Right atrium auricular region (tissue), 2 donors: ENCODE measurements at places on chromosomes 16 and 17. TPM values are rescaled to one million over a fixed set of nuclear protein-coding genes. Genes with fewer than 3 reads are reported as not detected.

DNA sequence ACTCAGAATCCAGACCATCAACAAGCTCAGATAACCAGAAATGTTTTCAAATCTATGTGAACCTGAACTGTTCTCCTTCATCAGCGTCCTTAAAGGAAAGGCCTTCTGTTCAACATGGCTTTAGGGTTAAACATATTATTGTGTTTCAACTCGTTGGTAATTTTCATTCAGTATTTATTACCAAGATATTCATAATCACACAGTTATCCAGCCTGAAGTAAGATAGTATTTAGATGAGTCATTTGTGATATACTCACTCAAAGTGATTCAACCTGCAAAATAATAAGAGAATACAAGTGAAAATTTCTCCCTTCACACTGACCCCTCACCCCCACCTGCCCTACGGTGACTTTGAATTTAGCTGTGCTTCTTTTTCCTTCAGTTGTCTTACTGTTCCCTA is 3.0 kb downstream of the CYLD start:
- no peak for DNase-seq

GRCh38 chr17:8673612-8674011 is 43.1 kb upstream of the MYH10 start:
- no peak for DNase-seq

DNA sequence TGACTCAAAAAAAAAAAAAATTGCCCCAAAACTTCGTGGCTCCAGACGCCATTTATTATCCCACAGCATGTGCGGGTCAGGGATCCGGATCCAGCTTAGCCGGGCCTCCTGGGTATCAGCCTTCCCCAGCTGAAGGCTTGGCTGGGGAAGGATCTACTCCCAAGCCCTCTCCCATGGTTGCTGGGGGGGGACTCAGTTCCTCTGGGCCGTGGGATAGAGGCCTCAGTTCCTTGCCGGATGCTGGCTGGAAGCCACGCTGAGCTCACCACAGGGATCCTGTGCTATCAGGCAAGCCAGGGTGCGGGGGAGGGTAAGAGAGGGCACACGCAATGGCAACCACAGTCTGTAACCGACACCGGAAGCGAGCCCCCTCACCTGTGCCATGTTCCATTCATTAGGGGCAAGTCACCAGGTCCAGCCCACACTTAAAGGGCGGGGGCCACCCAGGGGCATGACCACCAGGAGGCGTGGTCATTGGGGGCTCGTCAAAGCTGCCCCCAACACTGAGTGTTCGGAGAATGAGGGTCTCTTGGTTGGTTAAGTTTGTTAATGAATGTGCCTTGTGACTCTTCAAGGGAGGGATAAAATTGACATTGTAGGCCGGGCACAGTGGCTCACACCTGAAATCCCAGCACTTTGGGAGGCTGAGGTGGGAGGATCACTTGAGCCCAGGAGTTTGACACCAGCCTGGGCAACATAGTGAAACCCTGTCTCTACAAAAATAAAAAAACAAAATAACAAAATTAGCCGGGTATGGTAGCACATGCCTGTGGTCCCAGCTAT is 210.0 kb upstream of the GSE1 start:
- DNase-seq, result no peak

DNA sequence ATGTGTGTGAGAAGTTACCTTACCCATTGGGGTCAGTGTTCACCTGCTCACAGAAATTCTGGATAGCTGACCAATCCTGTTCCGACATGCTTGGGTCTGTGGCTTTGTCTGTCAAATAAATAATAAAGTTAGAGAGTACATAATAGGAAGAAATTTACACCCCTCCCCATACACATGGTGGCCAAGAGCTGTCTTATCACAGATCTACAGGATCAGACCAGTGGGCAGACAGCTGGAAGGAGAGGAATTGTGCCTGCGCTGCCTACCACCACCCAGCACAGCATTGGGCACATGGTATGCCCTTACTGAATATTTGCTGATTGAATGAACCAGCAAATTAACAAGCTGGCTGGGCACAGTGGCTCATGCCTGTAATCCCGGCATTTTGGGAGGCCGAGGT is 14.6 kb downstream of the GGA2 start:
- DNase-seq, result no peak

PRKCB gene
- total RNA-seq, result 0.93 TPM

CACNG5 gene
- total RNA-seq, result not detected

SPAG5 gene
- 0.98 TPM for total RNA-seq

TPSAB1 gene
- 2.6 TPM for total RNA-seq
